ENCODE measurements at places on chromosomes 7 and 10. TPM values are rescaled to one million over a fixed set of nuclear protein-coding genes. Genes with fewer than 3 reads are reported as not detected.

Gene PLAU
- 504 TPM for total RNA-seq

Gene FMC1
- 13.1 TPM for total RNA-seq

Gene CLCN1
- total RNA-seq = not detected

Gene HOXA9
- total RNA-seq = 45.8 TPM

Gene CUBN
- total RNA-seq = 0.90 TPM

DNA sequence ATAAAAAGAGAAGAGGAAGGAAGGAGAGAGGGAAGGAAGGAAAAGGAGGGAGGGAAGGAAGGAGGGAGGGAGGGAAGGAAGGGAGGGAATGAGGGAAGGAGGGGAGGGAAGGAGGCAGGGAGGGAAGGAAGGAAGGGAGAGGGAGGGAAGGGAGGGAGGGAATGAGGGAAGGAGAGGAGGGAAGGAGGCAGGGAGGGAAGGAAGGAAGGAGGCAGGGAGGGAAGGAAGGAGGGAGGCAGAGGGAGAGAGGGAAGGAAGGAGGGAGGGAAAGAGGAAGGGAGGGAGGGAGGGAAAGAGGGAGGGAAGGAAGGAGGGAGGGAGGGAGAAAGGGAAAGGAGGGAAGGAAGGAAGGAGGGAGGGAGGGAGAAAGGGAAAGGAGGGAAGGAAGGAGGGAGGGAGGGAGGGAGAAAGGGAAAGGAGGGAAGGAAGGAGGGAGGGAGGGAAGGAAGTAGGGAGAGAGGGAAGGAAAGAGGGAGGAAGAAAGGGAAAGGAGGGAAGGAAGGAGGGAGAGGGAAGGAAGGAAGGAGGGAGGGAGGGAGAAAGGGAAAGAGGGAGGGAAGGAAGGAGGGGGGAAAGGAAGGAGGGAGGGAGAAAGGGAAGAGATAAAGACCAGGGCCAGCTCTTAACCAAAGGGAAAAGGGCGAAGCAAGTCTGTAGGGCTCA lies 5.7 kb upstream of the LAT2 start:
- no peak for DNase-seq

DNA sequence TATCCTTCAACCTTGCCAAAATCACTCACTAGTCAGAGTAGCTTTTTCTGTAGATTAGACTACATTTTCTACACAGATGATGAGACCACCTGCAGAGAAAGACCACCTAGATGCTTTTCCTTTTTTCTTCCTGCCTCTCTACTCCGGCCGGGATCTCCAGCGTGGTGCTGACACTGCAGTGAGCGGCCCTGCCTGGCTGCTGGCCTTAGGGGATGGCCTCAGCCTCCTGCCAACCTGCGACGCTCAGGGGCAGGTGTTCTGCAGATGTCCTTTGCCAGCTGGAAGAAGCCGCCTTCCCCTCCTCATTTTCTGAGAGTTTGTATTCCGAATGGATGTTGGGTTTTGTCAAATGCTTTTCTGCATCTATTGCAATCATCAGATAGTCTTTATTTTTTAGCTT lies 43.5 kb upstream of the NKX6-2 start:
- no peak for DNase-seq

GRCh38 chr7:142884286-142884640 lies 1.3 kb downstream of the TRPV6 start:
- no peak for DNase-seq

DNA sequence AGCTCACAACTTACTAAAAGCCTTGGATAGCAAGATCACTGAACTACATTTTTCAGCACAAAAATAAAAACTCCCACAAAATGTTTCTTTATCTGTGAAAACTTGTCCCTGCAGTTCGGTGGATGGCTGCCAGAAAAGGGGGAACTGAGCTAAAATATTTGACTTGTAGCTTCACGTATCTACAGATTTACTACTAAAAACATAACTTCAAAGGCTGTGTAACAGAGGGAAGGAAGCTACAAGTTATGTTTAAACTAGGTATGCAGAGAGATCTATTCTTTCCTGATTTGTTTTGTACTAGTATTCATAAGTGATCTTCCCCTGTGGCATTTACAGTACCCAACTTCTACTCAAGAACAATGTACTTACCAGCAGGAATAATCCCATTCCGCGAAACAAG lies 25.1 kb downstream of the SGCE start:
- no peak for DNase-seq

- peak; percentile 32 for DNase-seq
Measured at GRCh38 chr7:40680657-40681056, 545.9 kb downstream of the SUGCT start.

DNA sequence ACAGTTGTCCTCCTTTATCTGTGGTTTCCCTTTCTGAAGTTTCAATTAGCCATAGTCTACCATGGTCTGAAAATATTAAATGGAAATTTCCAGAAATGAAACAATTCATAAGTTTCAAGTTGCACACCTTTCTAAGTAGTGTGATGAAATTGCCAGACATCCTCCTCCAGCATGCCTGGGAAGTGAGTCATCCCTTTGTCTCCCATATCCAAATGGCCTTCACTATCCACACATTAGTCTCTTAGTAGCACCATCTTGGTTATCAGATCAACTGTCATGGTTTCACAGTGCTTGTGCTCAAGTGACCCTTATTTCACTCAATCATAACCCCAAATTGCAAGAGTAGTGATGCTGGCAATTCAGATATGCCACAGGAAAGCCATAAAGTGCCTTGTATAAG lies 83.4 kb upstream of the PPP1R9A start:
- DNase-seq = peak; percentile 86
